Stimulated activated CD8-positive, alpha-beta memory T cell treated with anti-CD3 and anti-CD28 coated beads, Interleukin-2, amount 100 ng/mL, for 48 hours (primary cell): ENCODE measurements at places on chromosomes 6 and 20.
A peak's percentile ranks its signal among the peaks of the same experiment; 100 is the strongest.

- DNase-seq = peak; percentile 60
Measured at GRCh38 chr6:25070547-25071366, 135.0 kb upstream of the RIPOR2 start.

DNA sequence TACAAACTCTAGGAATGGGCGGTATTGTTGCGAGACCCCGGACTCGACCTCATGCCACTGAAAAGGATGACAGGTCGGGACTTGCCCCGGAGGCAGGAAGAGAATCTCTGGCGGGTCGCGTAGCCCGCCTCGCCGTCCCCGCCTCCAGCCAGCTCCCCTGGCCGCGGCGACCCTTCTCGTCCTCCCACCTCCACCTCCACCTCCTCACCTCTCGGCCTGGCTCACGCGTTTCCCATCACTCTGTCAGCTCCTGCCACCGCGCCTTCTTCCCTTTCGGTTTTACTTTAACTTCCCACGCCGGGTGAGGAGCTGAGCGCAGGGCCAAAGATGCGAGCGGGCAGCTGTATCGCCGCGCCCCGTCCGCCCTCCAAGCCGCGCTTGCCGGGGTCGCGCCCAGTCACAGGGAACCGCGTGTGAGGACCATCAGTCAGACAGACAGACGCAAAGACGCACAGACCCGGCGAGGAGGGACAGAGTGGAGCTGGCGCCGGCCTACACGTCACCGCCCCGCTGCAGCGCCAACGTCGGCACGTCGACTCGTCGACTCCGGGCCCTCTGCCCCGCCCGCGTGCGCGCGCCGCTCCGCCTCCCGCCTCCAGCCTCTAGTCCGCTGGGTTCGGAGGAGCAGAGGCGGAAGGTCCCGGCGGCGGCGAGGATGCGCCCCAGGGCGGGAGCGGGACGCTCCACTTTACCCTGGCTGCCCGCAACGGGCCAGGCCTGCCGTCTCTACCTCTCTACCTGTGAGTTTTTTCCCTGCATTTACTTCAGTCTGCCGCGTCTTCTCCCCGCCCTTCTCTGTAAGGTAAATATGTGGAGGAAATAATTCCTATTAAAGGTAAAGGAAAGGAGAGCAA, at the start of gene ASCC3:
Gene ASCC3 (minus strand): TSS at position 477 of the 854 bp plus-strand sequence. CDS start 13,332 bp downstream, outside the sequence.
- peak; percentile 91 for DNase-seq

DNA sequence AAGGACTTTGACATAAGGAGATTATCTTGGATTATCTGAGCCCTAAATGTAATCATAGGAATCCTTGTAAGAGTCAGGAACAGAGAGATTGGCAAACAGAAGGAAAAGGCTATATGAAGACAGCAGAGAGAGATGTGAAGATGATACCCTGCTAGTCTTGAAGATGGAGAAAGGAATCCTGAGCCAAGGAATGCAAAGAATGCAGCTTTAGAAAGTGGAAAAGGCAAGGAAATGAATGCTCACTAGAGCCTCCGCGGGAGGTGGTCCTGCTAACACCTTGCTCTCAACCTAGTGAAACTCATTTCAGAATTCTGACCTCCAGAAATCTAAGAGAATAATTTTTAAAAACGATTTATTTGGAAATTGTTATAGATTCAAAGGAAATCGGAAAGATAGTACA, 117.1 kb downstream of the TBXT start:
- DNase-seq = no peak

GRCh38 chr6:89528866-89529265, 95.9 kb downstream of the ANKRD6 start:
- no peak for DNase-seq

GRCh38 chr6:151536188-151536479, 42.3 kb downstream of the CCDC170 start:
- no peak for DNase-seq

DNA sequence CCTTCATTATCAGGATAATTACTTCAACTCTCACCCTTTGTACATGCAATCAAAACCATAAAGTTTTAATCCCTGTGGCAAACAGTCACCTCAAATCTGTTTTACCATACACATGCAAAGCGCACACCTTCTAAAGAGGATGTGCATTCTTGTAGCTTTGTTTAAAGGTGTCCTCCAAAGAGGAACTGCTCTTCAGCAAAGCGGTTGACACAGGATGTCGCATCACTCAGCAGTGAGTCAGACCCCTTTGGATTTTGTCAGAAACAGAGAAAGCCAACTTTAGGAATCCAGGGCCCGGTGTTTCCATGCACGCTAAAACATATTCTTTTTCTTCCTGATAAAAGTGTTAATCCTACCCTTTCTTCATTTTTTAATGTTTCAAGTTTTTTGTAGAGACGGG, 268.3 kb upstream of the ARID1B start:
- DNase-seq = no peak

GRCh38 chr20:44170816-44171410, 16.1 kb downstream of the JPH2 start:
- DNase-seq = no peak

DNA sequence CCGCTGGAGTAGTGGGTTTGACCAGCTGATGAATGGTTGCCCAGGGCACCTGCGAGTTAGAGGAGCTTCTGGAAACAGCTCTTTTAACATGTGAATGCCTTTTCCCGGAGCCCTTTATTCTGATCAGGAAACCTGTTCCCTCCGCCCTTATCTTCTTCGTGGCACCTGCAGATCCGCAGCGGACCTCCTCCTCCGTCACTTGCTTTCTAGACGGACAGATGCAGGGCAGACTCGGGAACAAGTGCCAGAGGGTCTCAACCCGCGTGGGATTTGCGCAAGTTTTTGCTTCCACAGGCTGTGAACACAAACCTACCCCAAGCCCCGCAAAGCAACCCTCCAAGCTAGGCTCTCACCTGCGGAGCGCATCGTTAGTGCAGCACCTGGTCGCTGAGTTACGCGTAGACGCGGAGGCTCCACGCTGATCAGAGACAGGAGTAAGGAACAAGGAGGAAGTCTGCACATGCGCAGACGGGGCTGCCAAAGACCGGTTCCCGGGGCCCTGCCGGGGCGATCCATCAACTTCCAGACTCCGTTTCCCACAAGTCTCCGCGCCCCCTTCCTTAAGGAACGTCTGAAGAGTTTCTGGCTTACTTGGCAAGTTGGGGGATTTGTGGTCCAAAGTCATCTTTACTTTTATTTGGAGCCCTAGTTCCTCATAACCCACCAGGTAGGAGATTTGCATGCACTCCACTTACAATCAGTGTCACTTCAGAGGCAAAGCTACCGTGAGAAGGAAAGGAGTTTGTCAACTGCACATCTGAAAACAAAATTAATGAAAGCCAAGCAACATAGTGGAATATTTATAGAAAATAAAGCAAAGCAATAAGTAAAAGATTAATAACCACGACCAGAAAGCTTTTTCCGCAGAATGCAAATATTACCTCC, 52.7 kb upstream of the ELMO2 start:
- DNase-seq = no peak

- DNase-seq = no peak
Measured at GRCh38 chr6:167049275-167049674, 50.1 kb downstream of the CEP43 start.

DNA sequence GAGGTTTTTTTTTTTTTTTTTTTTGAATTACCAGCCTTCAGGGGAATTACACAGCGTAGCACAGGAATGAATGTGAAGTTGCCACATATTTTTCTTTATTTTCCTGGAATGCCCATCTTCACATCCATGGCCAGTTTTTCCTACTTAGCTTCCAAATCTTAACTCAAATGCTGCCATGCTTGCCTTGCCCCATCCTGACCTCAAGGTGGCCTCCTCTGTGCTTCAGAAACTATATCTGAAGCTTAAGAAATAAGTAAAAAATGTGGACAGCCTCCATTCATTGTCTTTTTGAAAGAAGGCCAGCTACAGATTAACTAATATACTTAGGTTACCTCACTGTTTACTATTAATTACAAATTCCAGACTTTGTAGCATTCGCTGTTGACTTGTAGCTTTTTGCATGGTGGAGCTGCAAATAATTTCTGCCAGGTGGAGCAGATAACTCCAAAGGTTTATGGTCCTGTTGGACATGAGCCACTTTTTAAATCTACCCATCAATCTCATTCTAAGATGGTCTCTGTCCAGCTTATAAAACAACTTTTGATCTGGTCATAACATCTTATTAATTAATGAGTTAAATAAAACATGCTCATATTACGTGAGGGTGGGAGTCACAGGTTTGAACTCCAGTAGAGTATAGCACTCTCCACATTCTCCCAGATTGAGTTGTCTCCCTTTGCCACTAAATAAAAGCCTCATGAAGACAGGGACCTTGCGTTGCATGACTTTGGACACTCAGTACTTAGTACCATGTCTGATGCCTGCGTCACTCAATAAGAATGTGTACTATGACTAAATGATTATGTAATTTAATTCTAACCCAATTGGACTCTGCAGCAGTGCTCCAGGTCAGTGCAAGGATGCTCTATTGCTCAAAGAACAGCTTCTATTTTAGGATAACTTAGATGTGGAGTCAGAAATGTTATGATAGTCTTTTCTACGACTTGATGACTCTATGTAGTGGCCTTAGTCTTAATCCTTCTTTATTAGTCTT, 678.6 kb upstream of the CITED2 start:
- no peak for DNase-seq

DNA sequence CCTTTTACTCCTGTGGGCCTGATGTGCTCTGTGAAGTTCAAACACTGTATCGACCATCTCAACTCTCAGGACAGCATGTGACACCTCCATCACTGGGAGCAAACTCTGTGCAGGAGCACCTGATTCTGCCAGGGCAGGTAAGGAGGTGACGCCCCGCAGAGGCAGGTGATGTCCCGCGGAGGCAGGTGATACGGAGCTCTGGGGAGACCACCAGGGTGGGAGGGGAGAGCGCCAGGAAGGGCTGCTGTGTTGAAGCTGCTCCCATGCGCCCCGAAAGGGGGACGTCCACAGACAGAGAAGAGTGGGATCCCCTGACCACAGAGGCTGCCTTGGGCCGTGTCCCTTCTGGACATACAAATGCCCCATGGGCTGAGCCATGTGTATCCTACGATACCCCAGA, 58.3 kb downstream of the DACT2 start:
- DNase-seq = no peak

- DNase-seq = peak; percentile 13
Measured at GRCh38 chr6:136225496-136225895, 24.6 kb downstream of the MTFR2 start.

DNA sequence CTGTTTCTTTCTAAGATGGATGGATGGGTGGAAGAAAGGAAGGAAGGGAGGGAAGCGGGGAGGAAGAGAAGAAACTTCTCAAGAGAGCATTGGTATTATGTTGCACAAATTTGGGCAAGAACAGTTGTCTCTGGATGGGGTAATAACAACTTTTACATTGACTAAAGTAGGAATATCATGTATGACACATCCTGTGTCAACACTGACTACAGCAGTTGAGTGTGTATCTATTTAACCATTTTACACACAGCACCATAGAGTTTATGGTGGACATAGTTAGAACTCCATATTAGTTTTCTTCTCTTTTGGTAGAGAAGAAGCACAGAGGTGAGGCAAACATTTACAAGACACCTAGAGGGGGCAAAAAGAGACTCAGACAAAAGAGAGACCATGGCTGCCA, 44.2 kb upstream of the RNF146 start:
- no peak for DNase-seq

GRCh38 chr20:24381886-24382285, 87.5 kb upstream of the SYNDIG1 start:
- DNase-seq = no peak

DNA sequence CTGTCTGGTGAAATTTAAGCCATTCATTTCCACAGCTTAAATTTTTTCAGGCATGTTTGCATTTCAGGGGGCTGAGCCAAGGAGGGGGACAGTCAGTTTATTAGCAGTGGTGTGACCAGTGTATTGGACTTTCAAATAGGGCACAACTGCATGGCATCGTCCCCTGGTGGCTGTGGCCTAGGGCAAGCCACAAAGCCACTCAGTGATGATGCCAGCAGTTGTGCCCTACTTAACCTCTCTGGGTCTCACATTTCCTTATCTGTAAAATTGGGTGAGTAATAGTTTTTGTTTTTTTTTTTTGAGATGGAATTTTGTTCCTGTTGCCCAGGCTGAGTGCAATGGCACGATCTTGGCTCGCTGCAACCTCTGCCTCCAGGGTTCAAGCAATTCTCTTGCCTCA, 48.0 kb downstream of the CDC5L start:
- DNase-seq = no peak

DNA sequence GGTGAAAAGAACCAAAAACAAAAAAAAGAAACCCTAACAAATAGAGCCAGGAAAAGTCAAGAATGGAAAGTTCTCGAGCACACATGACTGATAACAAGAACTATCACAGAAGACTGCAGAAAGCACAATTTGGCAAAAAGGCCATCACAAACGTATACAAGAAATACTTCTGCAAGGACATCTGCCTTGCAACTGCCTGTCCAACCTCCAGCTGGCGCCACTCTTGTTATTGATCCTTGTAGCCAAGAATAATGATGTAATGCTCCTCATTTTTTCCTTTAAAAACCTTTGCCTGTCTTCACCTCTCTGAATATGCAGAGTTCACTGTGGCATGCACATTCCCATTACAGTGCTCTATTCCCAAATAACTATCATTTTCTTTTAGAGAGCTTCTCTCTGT, 87.9 kb upstream of the BMP5 start:
- DNase-seq = no peak

GRCh38 chr20:1331101-1331500, 2.2 kb upstream of the SDCBP2 start:
- DNase-seq = no peak

DNA sequence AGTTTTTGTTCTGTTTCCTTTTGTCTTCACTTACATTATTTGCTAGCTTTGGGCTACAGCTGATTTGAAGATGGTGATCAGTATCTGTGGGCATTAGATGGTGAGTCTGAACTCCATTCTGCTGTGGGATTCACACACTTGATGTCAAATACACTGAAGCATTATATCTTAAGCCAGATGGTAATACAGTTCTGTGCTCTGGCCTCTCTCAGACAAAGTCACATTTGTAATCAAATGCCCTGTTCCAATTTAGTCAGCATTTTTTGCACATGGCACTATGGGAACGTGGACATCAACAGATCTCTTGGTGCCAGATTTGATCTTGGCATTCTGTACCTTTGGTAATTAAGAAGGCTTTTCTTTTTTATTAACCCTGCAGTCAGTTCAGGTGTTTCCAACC, 56.0 kb downstream of the SASH1 start:
- no peak for DNase-seq

GRCh38 chr6:15239616-15240364, 6.1 kb upstream of the JARID2 start:
- no peak for DNase-seq

DNA sequence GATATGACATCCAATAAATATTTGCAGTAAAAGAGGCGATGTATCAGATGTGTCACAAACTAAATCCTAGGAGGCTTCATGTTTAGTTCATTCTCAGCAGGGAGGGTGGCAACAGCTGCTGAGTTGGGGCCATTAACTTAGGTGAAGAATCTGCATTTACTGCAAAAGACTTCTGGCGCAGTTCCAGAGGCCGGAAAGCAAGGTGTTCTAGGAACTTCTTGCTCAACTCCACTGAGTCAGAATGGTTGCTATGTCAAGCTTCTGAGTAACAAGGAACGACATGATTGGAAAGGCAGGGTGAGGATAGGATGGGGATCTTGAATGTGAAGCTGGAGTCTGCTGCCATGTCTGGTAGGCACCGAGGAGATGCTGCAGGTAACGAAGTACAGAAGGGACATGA, 11.7 kb downstream of the ADNP start:
- DNase-seq = no peak
